Stimulated activated CD4-positive, alpha-beta T cell treated with anti-CD3 and anti-CD28 coated beads, Interleukin-12 subunit alpha, Interleukin-12 subunit beta, amount 100 ng/mL, for 48 hours (primary cell): ENCODE measurements at places on chromosomes 7 and 10.

GRCh38 chr10:47255033-47255813 is 44.8 kb upstream of the GDF10 start:
- DNase-seq, result no peak

DNA sequence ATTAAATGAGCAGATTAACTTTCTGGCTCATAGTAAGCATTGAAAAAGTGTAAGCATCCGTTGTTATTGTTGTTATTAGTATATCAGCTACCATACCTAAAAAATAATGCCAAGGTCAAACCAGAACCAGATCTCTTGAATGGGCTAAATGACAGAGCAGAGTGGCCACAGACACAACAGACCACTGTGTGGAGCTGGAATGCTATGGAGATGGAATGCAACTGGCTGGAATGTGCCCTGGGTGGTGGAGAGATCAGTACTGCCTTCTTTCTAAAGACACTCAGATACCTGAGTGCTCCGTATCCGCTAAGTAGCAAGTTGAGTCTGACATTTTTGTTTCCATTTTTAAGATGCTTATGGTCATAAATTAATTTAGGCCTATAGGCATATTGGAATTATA is 20.5 kb upstream of the DNAJB12 start:
- DNase-seq, result no peak

GRCh38 chr7:76222839-76223238 is 21.1 kb downstream of the SRRM3 start:
- no peak for DNase-seq

- DNase-seq, result no peak
Measured at GRCh38 chr7:24406053-24406788, 122.2 kb downstream of the NPY start.

DNA sequence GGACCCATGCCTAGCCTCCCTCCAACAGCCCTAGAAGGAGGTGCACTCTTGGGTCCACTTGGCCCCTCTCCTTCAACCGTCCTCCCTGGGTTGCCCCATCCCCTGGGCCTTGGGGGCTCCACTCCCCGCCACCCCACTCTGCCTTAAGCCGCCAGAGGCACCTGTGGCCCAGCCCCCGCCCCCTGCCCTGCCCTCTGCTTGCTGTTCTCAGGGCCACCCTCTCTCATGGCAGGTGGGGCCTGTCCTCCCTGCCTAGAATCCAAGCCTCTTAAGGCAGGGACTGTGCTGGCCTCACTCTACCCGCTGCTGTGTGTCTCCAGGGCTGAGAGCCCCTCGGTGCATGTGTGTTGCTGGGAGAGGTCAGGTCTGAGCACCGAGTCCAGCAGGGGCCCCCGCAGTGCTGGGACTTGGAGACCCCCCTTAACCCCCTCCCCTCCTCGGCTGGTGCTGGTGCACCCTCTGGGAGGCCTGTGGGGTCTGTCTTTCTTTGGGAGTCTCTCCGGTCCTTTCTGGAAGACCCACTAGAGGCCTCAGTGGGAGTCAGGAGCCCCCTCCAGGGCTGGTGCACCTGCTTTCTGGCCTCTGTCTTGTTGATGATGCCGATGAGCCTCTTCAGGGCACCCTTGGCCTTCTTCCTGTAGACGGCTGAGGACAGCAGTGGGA is 43.8 kb downstream of the CFAP46 start:
- no peak for DNase-seq

GRCh38 chr10:77072836-77073662 is 564.6 kb downstream of the KCNMA1 start:
- no peak for DNase-seq

- DNase-seq, result no peak
Measured at GRCh38 chr10:13795653-13796555, 209.1 kb downstream of the PRPF18 start.

- DNase-seq, result no peak
Measured at GRCh38 chr7:28643188-28643569, 230.9 kb downstream of the CREB5 start.

DNA sequence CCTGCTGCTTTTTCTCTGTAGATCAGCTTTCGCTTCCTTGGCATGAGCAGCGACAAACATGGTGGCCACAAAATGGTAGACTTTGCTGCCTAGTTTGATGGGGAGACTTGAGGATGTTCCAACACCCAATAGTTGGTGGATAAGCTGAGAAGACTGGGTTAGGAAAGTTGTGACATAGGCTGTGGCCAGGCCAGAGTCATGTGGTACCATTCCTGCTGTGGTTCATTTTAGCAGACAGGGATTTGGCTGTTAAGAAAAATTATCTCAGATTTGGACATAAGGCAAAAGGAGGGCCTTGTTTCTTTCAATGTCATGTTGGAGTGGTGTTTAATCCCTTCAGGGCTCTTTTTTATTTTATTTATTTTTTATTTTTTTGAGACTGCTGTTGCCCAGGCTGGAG is 26.6 kb upstream of the FAM180A start:
- no peak for DNase-seq

GRCh38 chr10:95906677-95907455 is 909 bp upstream of the CC2D2B start:
- DNase-seq, result peak; percentile 31

- no peak for DNase-seq
Measured at GRCh38 chr7:25707768-25708620, 444.0 kb upstream of the NFE2L3 start.

DNA sequence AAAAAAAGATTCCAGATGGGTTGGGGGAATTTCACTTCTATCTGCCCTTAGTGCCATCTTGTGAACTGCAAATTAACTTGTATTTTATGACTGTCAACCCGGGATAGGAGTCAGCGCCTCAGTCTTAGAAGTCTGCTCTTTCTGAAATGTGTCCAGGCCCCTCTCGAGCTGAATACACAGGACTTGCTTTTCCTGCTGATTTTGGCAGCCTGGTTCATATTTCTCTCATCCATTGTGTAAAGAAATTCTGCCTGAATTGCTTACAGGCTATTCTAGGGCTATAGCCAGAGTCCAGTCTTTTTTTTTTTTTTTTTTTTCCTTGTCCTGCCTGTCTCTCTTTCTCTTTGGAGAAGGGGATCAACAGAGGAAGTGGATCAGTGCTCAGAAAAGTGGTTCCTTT is 24.6 kb downstream of the GATA3 start:
- DNase-seq, result no peak

- no peak for DNase-seq
Measured at GRCh38 chr7:88361357-88361756, 54.7 kb upstream of the STEAP4 start.

DNA sequence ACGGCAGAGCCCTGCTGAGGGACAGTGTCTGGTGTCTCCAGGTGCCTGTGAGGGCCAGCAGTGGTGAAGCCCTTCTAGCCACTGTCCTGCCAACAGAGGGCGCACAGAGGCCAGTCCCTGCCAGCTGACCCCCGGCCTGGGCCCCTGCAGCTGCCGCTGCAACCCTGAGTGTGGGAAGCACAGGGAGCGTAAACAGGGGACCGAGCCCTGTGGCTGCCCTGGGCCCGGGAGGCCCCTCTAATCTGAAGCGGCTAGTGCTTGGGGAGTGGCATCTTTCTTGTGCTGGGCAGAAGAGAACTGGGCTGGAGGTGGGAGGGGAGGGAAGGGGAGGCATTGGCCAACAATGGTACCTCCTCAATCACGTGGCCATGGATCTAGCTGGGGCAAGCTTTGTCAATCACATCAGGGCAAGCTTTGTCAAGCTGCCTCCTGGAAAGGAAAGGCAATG is 34.6 kb downstream of the TRIM8 start:
- no peak for DNase-seq

GRCh38 chr7:107474104-107474521 is 4.3 kb downstream of the GPR22 start:
- DNase-seq, result no peak

GRCh38 chr7:610531-611280 is 91.1 kb upstream of the PDGFA start:
- no peak for DNase-seq

DNA sequence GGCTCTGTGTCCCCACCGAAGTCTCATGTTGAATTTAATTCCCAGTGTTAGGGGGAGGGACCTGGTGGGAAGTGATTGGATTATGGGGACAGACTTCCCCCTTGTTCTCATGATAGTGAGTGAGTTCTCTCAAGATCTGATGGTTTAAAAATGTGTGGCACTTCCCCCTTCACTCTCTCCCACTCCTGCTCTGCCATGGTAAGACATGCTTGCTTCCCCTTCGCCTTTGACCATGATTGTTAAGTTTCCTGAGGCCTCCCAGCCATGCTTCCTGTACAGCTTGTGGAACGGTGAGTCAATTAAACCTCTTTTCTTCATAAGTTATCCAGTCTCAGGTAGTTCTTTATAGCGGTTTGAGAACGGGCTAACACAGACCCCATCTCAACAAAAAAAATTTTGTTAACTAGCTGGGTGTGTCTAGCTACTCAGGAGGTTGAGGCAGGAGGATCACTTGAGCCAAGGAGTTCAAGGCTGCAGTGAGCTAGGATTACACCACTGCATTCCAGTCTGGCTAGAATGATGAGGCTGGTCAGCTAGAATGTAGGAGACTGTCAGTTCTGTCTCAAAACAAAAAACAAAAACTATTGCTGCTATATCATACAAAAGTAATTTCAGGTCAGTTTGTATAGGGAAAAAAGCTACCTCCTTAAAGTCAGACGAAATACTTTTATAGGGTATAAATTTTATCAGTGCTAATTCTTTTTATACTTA is 57.7 kb downstream of the ATAD1 start:
- no peak for DNase-seq

DNA sequence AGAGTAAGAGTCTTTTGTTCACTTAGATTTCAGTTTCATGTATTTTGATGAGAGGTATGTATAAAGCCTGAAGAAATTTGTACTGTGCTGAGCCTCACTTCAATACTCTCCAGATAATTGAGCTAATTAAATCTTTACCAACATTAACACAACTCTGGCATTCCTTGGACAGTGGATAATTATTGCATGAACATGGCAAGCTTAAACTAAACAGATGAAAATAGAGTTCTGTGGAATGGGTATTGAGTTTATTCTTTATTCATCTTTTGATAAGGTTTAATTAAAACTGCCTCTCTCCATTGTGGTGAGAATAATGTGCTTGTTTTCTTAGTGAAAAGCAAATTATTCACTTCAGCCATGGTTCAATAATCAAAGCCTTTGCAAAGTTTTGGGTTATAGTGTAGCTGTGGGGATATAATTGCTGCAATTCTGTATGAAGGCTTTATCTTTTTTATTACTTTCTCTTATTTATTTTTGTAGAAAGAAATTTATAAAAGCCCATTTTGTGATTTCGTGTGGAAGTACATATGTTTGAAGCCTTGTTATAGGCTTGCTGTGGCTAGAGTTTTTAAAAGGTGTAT is 126.4 kb upstream of the FZD1 start:
- DNase-seq, result no peak

DNA sequence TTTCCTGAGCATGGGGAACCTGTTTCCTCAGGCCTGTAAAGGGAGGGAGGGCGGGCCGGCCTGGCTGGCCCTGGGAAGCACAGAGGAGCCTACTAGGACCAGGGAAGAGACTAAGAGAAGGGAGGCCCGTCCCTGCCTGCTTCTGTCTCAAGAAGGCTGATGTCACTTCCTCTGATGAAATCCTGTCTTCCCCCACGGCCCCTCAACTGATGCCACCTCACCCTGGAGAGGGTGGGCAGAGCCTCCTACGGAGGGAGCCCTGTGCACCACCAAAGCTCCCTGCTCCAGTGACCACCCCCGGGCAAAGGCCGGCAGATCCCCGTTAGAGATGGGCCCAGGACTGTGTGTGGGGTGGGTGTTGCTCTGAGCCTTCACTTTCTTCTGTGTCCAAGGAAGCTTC is 1.0 kb upstream of the PILRA start:
- DNase-seq, result no peak
